ENCODE measurements at places on chromosomes 12 and 14.

DNA sequence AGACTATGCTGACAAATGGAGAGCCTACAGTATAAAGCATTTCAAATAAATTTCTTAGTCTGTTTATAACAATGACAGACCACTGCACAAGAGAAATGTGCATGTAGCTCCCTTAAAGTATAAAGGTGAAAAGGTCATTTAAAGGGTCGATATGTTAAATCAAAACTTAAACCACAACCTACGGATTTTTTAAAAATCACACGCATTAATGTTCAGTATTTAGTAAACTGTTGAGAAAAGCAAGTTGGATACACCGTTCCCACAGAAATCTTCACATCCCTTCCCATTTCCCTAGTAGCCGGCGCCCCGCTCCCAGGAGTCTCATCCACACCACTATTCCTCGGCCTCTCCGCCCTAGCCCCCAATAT is 614 bp downstream of the FKBP3 start:
- DNase-seq: no peak

- DNase-seq: no peak
Measured at GRCh38 chr14:54317391-54317790, 79.4 kb upstream of the CDKN3 start.

- DNase-seq: no peak
Measured at GRCh38 chr14:105490267-105490571, 827 bp upstream of the TEDC1 start.

DNA sequence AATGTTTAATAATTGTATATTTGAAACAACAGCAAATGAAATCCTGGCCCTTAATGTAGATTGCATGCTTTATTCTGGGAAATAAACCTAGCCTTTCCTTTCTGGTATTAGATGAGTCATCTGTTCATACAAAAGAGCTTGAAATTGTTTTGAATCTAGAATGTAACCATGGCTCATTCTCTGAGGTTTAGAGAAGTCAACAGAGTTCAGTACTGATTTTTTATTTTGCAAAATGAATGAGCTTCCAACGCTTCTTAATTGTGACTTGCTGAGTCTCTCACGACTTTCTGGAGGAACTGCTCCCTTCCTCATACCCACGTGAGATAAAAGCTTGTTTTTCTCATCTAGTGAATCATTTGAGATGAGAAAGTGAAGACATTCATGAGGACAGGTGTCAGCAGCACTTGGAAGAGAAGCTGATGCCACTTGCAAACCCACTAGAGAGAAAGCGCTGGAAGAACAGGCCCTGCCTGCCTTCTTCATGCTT is 509.6 kb downstream of the VRK1 start:
- no peak for DNase-seq

DNA sequence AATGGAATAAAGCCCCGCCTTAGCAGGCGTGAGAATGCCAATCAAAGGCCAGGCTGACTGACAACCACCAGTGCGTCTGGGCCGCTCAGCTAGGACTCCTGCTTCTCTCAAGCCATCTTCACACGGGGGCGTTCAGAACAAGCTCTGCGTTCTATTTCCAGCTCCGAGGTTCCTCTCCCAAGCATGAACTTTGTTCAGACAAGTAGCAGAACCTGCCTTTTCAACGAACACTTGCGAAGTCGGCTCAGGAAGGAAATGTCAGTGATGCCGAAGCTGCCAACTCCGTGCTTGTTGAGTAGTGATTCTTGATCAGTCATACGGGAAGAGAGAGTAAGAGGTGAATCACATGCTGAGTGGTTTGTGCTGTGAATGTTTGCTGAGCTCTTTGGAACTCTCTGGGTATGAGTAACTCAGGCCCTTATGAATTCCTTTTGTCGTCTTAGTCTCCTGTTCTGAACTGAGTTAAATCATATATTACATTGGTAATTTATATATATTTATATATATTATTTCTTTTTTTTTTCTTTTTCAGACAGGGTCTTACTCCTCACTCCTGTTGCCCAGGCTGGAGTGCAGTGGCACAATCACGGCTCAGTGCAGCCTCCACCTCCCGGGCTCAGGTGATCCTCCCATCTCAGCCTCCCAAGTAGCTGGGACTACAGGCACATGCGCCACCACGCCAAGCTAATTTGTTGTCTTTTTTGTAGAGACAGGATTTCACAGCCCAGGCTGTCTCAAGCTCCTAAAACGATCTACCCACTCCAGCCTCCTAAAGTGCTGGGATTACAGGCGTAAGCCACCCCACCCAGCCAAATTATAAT is 29.4 kb upstream of the BCL7A start:
- DNase-seq: peak; percentile 13

GRCh38 chr14:98868866-98869265 is 403.1 kb downstream of the BCL11B start:
- DNase-seq: no peak

DNA sequence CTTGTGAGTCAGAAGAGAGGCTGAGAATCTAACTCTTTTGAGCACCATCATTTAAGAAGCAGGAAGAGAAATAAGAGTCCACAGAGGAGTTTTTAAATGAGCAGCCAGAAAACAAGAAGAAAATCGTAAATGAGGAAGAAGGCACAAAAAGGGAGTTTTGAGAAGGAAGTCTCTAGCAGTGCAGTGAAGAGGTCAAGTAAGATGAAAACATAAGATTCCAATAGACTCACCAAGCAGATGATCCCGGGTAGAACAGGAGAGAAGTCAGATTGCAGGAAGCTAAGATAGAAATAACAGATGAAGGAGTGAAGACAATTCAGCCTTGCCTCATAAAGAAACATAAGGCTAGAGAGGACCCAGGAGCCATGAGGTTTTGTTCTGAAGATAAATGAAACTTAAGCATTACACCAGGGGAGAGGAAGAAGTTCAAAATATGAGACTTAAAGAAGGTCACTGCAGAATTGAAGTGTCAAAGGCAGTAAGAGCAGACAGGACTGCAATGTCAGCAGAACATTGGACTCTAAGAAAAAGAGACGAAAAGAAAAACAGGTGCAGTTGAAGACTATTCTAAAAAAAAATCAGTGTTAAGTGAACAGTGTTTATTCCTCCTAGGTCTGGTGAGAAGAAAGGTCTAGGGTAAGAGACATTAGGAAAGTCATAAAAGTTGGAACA is 229.0 kb downstream of the SEC23A start:
- DNase-seq: no peak

GRCh38 chr12:86774841-86775388 is 518.7 kb upstream of the MGAT4C start:
- no peak for DNase-seq

GRCh38 chr12:65891987-65892481 is 67.8 kb downstream of the HMGA2 start:
- no peak for DNase-seq

- DNase-seq: no peak
Measured at GRCh38 chr12:1936406-1937320, 18.2 kb upstream of the CACNA2D4 start.

GRCh38 chr12:48767047-48767446 is 21.8 kb downstream of the ADCY6 start:
- DNase-seq: no peak

- DNase-seq: no peak
Measured at GRCh38 chr14:45947830-45948229, 694.8 kb upstream of the MIS18BP1 start.

GRCh38 chr14:62711351-62712023 is 333.8 kb downstream of the KCNH5 start:
- DNase-seq: no peak

GRCh38 chr12:76515271-76515670 is 44.3 kb downstream of the OSBPL8 start:
- DNase-seq: no peak

- no peak for DNase-seq
Measured at GRCh38 chr14:94748667-94749347, 21.1 kb downstream of the GSC start.

GRCh38 chr12:102298022-102298421 is 100.4 kb upstream of the PMCH start:
- DNase-seq: no peak

GRCh38 chr12:106044773-106045172 is 94.0 kb downstream of the NUAK1 start:
- DNase-seq: no peak

DNA sequence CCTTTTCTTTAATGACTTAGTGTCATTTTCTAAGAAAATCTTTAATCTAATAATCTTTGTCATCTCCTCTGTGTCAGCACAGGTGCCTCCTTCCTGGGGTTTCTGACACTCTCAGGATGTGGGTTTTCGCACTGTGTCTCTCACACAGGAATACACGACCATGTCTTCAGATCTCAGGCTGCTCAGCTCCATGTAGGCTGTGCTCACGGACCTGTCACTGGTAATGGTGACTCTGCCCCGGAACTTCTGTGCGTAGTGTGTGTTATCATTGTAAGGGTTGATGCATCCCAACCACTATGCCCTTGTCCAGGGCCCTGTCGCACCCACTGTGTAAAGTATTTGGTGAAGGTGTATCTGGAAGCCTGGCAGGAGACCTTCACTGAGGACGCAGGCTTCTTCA is 647.8 kb downstream of the TMEM121 start:
- no peak for DNase-seq

All from activated naive CD4-positive, alpha-beta T cell (primary cell).